ENCODE measurements at places on chromosomes 4 and X.

DNA sequence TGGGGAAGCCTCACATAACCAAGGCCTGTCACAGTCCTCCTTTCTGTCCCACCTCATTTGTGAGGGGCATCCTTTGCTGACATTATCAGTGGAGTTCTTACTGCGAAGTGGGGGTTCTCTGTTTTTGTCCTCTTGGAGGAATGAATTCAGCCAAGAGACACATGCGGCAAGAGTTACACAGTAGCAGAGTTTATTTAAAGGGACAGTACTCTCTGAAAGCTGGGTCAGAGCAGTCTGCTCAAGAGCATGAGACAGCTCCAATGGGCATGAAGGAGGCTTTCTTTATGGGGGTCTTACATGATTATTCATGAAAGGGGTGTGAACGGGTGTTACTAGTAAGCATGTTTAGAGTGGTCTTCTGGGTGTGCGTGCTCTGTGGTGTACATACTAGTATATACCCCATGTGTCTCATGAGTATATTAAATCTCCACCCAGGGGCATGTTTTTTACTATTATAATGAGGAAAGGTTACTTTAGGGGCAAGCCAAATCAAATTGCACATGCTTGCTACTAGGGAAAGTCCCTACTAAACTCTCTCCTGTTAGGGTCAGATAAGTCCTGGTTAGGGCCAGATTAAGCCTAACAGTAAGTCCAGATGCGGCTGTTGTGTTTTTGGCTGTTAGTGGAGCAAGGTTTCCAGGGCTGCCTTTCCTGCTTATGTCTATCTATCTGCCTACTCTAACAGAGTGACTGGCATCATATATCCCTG, 19.8 kb upstream of the LGI2 start:
- DNase-seq, result no peak

- DNase-seq, result peak; percentile 84
Observed at GRCh38 chr4:76948443-76949275, 893 bp upstream of the SEPTIN11 start.

DNA sequence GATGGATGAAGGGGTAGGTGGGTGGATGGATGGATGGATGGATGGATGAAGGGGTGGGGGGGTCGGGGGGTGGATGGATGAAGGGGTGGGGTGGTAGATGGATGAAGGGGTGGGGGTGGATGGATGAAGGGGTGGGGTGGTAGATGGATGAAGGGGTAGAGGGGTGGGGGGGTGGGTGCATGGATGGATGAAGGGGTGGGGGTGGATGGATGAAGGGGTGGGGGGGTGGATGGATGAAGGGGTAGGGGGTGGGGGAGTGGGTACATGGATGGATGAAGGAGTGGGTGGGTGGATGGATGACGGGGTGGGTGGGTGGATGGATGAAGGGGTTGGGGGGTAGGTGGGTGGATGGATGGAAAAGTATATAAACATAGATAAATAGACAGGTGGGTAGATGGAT, 74.2 kb downstream of the PRKX start:
- no peak for DNase-seq

GRCh38 chrX:65677954-65678469, 10.6 kb downstream of the MSN start:
- no peak for DNase-seq

GRCh38 chrX:41822892-41823291, 98.9 kb downstream of the GPR82 start:
- no peak for DNase-seq

All from Kasumi-1 (cell line).